Omental fat pad (tissue), 4 donors: ENCODE measurements at places on chromosomes 7 and 10. TPM values are rescaled to one million over a fixed set of nuclear protein-coding genes. Genes with fewer than 3 reads are reported as not detected.

CYP26C1 gene
- total RNA-seq, result 0.36 TPM

ABCB4 gene
- total RNA-seq, result 0.84 TPM

UPP1 gene
- total RNA-seq, result 33.2 TPM

NUDT13 gene
- total RNA-seq, result 1.6 TPM

CYTH3 gene
- total RNA-seq, result 74.1 TPM

SLC29A3 gene
- 5.2 TPM for total RNA-seq

CTTNBP2 gene
- total RNA-seq, result 12.6 TPM

CALML3 gene
- not detected for total RNA-seq

GRCh38 chr7:19713676-19714075 lies 4.8 kb upstream of the POLR1F start:
- DNase-seq, result no peak

GRCh38 chr10:3836222-3836820 lies 51.3 kb upstream of the KLF6 start:
- no peak for DNase-seq

DNA sequence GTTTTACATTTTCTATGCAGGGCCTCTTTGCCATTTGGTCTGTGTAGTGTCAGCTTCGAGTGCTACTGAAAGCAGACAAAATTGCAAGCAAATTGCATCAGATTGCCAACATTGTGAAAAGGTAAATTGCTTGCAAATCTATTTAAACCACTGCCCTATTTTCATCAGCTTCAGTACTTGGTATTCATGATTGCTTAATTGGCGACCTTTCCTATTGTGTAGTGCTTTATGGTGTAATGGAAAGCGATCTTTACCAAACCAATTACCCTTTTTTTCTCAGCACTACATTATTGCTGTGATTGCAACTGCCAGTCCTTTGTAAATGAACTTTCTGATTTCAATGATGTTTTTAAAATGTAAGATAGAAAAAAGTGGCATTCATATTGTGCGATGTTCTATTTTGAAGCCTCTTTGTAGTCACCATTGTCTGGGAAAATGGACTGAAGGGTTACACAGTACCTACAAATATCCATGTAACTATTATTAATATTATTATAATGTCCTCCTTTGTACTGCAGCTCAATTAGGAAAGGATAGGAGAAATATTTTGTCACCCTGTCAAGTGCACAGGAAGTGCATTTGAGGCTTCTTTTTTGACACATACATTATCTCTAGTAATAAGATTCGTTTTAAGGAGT lies 177.7 kb upstream of the SP8 start:
- no peak for DNase-seq

- no peak for DNase-seq
Observed at GRCh38 chr10:98167191-98167590, 32.7 kb downstream of the R3HCC1L start.

DNA sequence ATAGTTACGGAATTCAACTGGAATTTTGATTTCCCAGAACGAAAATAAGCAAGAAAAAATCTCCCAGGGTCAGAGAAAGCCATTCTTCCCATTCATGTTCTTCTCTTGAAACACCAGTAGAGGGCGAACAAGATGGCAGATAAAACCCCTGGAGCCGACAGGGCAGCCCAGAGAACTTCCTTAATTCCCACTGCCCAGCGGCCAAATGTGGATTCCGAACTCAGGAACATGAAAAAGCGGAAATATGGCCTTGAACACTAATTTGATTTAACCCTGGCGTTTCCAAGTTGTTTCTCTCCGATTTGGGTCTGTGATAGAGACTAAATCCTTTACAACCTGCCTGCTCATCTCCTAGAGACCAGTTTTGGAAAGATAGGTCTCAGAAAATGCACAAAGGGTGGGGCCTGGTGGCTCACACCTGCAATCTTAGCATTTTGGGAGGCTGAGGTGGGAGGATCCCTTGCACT lies 100.7 kb upstream of the WAC start:
- no peak for DNase-seq

DNA sequence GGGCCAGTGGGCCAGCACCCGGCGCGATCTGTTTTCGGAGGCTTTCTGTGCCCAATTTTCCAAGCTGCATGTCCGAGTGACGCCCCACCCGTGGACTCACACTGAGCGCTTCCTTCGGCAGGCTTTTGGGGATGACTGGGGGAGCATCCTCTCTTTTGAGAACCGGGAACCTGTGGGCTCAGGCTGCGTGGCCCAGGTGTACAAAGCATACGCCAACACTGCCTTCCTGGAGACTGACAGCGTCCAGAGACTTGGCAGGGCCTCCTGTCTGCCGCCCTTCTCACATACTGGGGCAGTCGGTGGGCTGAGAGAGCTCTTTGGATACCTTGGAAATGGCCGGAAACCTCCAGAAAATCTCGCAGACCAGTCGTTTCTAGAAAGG lies 1.0 kb downstream of the ADCK2 start:
- no peak for DNase-seq

- DNase-seq, result no peak
Observed at GRCh38 chr10:113222207-113222606, 272.2 kb downstream of the TCF7L2 start.

- DNase-seq, result no peak
Observed at GRCh38 chr10:35463105-35463867, 127.0 kb downstream of the CCNY start.
